ENCODE measurements at places on chromosomes 3 and 15.

GRCh38 chr3:13822042-13822441 is 57.8 kb downstream of the WNT7A start:
- DNase-seq = no peak

GRCh38 chr3:101898752-101899169 is 49.4 kb downstream of the NFKBIZ start:
- DNase-seq = peak; percentile 66

- DNase-seq = no peak
These were observed 13.7 kb downstream of the C15orf39 start for GRCh38 chr15:75215107-75216004.

GRCh38 chr3:59192473-59192872 is 142.6 kb upstream of the CFAP20DC start:
- no peak for DNase-seq

DNA sequence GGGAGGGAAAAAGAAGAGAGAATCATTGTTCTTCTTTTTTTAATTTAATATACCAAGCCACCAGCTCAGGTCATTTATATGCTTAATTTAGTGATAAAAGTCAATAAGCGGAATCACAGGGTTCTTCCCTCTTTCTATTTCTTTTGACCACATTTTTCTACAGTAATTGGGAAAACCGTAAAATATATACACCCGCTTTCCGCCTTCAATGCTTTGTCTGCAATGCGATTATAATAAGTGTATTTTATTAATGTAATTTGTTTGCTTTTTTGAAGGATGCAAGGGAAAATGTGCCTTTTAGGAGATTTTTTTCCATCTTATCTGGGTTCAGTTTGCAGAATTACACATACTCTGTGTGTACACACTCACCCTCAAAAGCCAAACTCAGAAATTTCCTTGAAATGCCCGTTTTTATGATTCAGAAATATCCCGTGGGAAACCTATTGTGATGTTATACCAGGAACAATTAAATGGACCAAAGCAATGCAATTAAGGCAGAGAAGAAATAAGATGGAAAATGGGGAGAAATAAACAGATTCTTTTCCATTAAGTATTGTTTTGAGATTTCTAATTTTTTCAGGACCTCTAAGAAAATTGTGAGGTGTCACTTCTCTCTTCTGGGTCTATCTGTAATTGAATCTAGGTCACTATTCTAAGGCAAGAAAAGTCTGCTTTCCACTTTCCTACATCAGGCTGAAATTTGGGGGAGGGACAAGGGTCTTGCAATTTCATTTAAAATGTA is 8.3 kb downstream of the SOX14 start:
- no peak for DNase-seq

DNA sequence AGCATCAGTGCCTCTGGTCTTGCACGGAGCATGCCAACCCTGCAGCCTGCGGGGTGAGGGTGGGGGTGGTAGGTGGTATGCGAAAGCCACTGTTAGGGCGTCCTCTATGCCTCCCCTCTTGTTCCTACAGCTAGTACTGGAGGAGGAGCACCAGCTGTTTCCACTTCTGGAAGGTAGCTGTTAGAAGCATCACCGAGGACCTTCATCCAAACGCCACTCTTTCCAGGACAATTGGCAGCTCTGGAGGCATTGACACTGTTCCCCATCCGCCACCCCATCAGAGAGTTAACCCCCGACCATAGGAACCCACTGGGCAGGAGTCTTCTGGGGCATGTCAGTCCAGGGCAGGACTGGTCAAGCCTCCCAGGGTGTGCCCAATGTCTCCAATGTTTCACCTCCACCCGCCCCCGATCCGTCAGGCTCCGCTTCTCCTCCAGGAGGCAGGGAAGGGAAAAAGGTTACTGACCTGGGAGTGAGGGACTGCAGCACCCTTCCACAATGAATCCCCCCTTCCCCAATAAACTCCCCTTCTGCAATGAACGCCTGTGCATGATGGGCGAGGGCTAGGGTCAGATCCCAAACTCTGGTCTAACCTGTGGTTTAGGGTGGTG is 487 bp downstream of the DUOX2 start:
- no peak for DNase-seq

GRCh38 chr3:38602576-38603250 is 46.8 kb downstream of the SCN5A start:
- no peak for DNase-seq

GRCh38 chr15:64809649-64810496 is 15.6 kb downstream of the PIF1 start:
- DNase-seq = peak; percentile 56

DNA sequence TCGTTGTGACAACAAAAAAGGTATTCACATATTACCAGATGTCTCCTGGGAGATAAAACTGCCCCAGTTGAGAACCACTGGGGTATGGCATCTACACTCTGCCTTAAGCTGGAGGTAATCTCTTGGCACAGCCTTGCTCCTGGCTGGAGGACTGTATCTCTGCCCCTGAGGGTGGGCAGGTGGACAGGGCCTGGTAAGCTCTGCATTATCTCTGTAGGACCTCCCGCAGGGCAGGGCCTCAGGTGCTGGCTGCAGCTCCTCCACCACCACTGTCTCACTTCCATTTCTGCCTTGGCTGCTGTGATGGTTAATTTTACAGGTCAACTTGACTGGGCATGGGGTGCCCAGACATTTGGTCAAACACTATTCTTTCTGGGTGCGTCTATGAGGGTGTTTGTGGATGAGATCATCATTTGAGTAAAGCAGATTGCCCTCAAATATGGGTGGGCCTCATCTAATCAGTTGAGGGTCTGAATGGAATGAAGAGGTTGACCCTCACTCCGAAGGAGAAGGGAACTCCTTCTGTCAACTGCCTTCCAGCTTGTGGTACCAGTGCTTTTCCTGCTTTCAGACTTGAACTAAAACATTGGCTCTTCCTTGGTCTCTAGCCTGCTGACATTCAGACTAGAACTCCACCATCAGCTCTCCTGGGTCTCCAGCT is 9.8 kb upstream of the RHCG start:
- DNase-seq = no peak

DNA sequence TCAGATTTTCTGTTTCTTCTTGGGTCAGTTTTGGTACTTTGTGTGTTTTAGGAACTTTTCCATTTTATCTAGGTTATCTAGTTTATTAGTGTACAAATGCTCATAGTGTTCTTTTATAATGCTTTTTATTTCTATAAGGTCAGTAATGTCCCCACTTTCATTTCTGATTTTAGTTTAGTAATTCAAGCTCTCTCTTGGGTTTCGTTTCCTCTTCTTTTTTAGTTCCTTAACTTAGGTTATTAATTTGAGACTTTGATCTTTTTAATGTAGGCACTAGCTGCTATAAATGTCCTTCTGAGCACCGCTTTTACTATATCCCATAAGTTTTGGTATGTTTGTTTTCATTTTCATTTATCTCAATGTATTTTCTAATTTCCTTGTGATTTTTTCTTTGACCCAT is 27.0 kb upstream of the CD200R1L start:
- no peak for DNase-seq

DNA sequence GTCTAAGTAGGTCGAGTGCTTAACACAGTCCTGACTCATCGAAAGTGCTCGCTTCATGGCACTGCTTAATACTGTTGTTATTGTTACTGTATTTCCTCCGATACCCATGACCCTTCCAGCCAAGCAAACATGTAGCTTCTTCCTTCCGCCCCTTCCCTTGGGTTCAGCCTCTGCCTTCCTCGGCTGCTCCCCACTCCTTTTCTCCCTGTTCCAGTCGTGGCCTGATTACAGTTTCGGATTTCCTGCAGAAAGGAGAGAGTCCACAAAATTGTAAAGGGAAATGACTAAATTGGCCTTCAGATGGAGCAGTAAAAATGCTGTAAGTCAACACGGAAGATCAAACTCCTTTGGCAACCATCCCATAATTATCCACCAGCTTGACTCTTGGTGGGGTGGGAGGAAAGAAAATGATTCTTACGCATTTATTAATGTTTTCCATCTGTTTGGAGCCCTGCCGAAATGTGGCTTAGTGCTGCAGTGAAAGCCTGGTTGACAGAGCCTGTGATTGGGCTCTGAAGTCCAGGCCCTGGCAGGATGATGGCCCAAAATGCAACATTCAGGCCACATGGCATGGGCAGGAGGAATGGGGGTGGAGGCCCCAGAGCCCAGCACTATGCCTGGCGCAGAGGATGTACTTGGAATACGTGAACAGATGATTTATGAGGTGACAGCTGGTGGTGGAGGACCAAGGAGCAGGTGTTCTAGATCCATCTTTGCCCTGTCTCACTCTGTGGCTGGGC is 37.6 kb downstream of the FAM3D start:
- no peak for DNase-seq

DNA sequence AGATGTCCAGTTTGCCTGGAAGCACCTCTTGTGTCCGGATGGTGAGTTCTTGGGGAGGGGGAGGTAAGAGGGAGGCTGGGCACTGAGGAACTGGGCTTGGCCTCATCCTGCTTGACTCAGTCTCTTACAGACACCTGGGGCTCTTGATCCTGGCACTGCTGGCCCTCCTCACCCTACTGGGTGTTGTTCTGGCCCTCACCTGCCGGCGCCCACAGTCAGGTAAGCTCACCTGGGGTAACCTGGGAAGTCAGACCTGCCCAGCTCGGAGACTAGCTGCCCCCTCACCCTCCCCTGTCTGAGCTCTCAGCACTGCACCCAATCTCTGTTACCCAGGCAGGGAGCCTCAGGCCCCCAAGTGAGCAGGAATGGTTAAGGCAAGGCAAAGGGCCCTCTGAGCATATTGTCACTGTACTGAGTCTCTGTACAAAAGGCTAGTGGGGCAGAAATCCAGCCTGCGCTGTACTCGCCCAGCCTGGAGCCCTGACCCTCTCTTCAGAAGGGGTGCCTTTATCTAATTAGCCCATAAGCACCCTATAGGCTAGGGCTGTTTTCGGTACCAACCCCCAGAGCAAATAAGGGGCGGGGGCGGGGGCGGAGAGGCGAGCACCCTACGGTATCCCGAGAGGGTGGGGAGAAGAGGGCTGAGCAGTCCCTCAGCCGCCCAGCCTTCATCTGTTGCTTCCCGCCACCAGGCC is 2.2 kb upstream of the IL17RC start:
- no peak for DNase-seq

GRCh38 chr3:88032245-88032644 is 26.6 kb downstream of the CGGBP1 start:
- no peak for DNase-seq

DNA sequence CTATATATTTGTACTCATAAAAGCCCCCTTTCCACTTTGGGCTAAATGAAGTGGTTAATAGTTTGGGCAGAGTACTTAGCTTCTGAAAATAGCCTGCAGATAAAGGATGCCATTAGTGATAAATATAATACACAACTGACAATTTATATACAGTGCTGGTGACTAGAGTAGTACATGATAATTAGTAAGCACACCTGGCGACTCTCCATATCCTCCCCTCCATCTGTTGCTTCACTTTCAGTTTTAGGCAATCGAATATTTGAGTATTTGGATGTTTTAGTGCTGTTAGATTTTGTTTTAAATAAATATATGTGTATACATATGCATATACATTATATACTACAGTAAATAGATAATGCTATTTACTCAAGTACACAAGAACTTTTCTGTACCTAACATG is 35.9 kb upstream of the CHMP2B start:
- DNase-seq = no peak

DNA sequence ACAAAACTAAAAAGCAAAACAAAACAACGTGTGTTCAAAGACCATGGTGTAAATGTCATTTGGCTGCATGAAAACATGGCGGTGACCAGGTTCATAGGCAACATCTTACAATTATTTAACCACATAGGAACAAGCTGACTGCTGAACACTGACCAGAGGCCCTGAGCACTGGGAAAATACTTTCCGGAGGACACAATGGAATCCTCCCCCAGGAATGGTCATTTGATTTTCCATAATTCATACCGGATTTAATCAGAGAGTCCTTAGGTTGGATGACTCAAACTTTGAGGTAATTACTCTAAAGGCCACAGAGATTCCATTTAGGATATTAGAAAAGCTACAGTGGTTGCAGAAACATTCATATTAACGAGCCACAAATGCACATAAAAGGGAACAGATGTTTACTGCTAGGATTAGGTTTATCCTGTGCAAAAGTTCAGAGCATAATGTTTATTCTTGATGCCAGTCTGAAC is 254.7 kb downstream of the NR1D2 start:
- DNase-seq = no peak

- DNase-seq = no peak
These were observed 98.1 kb upstream of the STRIT1 start for GRCh38 chr3:155391551-155391958.

DNA sequence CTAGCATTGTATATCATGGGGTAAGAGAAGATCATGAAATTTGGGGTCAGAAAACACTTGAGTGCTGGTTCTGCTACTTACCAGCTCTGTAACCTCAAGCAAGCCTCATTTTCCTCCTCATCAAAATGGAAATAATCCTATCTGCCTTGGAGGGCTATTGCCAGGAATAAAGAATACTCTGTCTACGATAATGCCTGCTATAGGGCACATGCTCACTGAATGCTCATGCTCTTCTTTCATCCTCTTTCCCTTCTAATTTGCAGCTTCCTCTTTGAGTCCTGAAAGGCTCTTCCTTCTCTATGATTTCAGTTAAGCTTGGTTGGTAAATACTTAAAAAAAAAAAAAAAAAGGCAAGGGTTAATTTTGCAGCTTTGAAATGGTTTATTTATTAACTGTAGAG is 12.8 kb downstream of the RTP1 start:
- DNase-seq = no peak

DNA sequence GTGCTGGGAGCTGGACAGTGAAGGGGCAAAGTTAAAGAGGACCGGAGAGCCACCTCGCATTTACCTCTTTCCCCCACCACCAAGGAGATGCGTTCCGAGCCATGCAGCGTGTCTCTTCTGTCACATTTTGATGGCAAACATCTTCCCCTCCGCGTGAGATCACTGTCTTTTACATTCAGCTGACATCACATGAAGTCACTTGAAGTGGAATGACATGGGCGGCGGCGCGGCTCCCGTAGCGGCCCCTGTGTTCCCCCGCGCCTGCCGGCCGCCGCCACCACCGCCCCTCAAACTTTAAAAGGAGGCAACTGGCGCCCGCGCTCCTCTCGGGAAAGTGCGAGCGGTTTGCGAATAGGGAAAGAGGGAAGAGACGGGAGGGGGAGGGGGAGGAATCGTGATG is at the start of gene FEZF2:
Gene FEZF2 (minus strand): TSS at position 336 of the 400 bp plus-strand sequence. CDS start 682 bp downstream, outside the sequence.
- DNase-seq = no peak

GRCh38 chr3:32998631-32999451 is 47.4 kb downstream of the CCR4 start:
- no peak for DNase-seq

DNA sequence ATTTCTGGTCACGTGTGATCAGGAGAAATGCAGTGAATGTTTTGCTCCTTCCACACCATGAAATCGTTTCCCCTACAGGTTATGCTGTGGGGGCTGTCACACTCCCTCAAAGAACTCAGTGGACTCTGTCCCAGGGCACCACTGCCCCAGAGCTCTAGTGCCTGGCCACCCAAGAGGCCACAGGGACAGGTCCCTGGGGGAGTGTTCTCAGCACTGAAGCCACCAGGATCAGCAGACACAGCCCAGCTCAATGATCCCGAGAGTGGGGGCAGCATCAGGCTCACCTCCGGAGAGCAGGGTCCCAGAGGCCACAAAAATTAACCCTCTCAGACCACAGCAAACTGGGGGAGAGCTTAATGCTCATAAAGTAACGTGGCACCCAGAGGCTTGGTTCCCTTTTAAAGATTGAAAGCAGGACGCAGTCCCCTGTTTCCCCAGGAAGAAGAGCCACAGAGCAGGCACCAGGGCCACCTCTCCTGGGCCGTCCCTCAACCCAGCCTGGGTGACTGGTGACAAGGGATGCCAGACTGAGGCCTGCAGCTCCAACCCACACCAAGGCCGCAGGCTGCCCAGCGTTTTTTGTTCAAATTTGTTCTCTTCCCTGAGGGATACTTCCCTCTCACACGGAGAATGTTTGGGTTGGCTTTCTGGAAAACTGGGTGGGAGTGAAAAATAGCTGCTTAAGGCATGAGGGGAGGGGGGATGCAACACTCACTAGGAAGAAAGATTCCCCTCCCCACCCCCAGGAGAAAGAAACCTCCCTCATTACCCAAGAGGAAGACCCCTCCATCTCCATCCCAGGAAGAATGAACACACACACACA is 123.3 kb upstream of the IGF1R start:
- no peak for DNase-seq
